A549 treated with GW870086 at 1 μM for 4 hours (cell line): ENCODE measurements at places on chromosomes 11 and 22. TPM values are rescaled to one million over a fixed set of nuclear protein-coding genes. Genes with fewer than 3 reads are reported as not detected.

The DENND6B gene
- 2.1 to 3.8 TPM (median 3.2 TPM) in 5 replicates for total RNA-seq

The TMPRSS6 gene
- 0.03 TPM in 2 of 5 replicates, not detected in the others for total RNA-seq

The HTR3B gene
- total RNA-seq: not detected in 5 replicates

The TSGA10IP gene
- total RNA-seq: not detected in 5 replicates

The MUC2 gene
- 0.07 to 0.24 TPM (median 0.11 TPM) in 5 replicates for total RNA-seq

The TUBA8 gene
- total RNA-seq: 0.25 to 0.93 TPM (median 0.39 TPM) in 5 replicates

The CABP4 gene
- total RNA-seq: not detected in 5 replicates

The SMC1B gene
- 0.03 TPM in 2 of 5 replicates, not detected in the others for total RNA-seq

The ASCL3 gene
- total RNA-seq: not detected in 5 replicates

The ESAM gene
- total RNA-seq: 12.0 to 17.2 TPM (median 13.7 TPM) in 5 replicates

The ZNF70 gene
- total RNA-seq: 0.71 to 1.2 TPM (median 0.95 TPM) in 5 replicates

The ZBTB16 gene
- 0.13 to 0.50 TPM (median 0.23 TPM) in 5 replicates for total RNA-seq

The TP53AIP1 gene
- total RNA-seq: 0.14 to 0.20 TPM in 2 of 5 replicates, not detected in the others

The C11orf65 gene
- total RNA-seq: 0.12 to 0.49 TPM (median 0.14 TPM) in 3 of 5 replicates, not detected in the others

The NPTXR gene
- total RNA-seq: 9.1 to 11.4 TPM (median 10.1 TPM) in 5 replicates

The OR52H1 gene
- total RNA-seq: not detected in 5 replicates

The TMEM45B gene
- total RNA-seq: 0.13 to 0.17 TPM (median 0.16 TPM) in 3 of 5 replicates, not detected in the others

The CHST1 gene
- total RNA-seq: 1.6 to 3.0 TPM (median 2.5 TPM) in 5 replicates

The PNPLA3 gene
- 0.70 to 1.2 TPM (median 0.94 TPM) in 5 replicates for total RNA-seq

The GGT5 gene
- total RNA-seq: 2.1 to 3.3 TPM (median 2.5 TPM) in 5 replicates

The CATSPERZ gene
- total RNA-seq: 1.2 to 3.8 TPM (median 2.4 TPM) in 5 replicates

The LARGE2 gene
- total RNA-seq: 2.0 to 3.4 TPM (median 2.9 TPM) in 5 replicates

The BTBD18 gene
- total RNA-seq: not detected in 5 replicates

The MMP12 gene
- 0.07 to 0.09 TPM in 2 of 5 replicates, not detected in the others for total RNA-seq

The C11orf97 gene
- not detected in 5 replicates for total RNA-seq

The GATD1 gene
- 36.6 to 48.9 TPM (median 44.7 TPM) in 5 replicates for total RNA-seq

The EHBP1L1 gene
- 28.2 to 38.2 TPM (median 34.7 TPM) in 5 replicates for total RNA-seq

The BIK gene
- 1.4 to 2.0 TPM (median 1.5 TPM) in 5 replicates for total RNA-seq

The MORC2 gene
- 12.3 to 15.1 TPM (median 13.6 TPM) in 5 replicates for total RNA-seq

The PRR33 gene
- not detected in 5 replicates for total RNA-seq

The KRTAP5-2 gene
- total RNA-seq: not detected in 5 replicates

The F2 gene
- 1.9 to 2.6 TPM (median 2.2 TPM) in 5 replicates for total RNA-seq

The DERL3 gene
- 0.23 to 0.60 TPM (median 0.38 TPM) in 5 replicates for total RNA-seq

The CDC45 gene
- 24.0 to 27.8 TPM (median 26.5 TPM) in 5 replicates for total RNA-seq

The LUZP2 gene
- not detected in 5 replicates for total RNA-seq

The SHANK2 gene
- total RNA-seq: 6.3 to 10.5 TPM (median 8.3 TPM) in 5 replicates

The AIFM3 gene
- 1.5 to 3.4 TPM (median 2.8 TPM) in 5 replicates for total RNA-seq

The MMP27 gene
- not detected in 5 replicates for total RNA-seq

The BAIAP2L2 gene
- 5.1 to 8.5 TPM (median 8.0 TPM) in 5 replicates for total RNA-seq

The RHOD gene
- total RNA-seq: 42.7 to 53.3 TPM (median 51.1 TPM) in 5 replicates

The TMEM135 gene
- 8.1 to 15.7 TPM (median 10.1 TPM) in 5 replicates for total RNA-seq

The EFEMP2 gene
- total RNA-seq: 0.64 to 1.2 TPM (median 1.1 TPM) in 5 replicates
